Pancreas (tissue), 10 donors: ENCODE measurements at places on chromosomes 3 and 15.

GRCh38 chr3:123229145-123229544 lies 27.4 kb downstream of the SEC22A start:
- DNase-seq = no peak

GRCh38 chr3:149934524-149934923 lies 36.2 kb downstream of the PFN2 start:
- DNase-seq = no peak

GRCh38 chr3:140704733-140705132 lies 26.9 kb downstream of the TRIM42 start:
- no peak for DNase-seq

GRCh38 chr15:81146006-81146405 lies 11.9 kb downstream of the CFAP161 start:
- no peak for DNase-seq

DNA sequence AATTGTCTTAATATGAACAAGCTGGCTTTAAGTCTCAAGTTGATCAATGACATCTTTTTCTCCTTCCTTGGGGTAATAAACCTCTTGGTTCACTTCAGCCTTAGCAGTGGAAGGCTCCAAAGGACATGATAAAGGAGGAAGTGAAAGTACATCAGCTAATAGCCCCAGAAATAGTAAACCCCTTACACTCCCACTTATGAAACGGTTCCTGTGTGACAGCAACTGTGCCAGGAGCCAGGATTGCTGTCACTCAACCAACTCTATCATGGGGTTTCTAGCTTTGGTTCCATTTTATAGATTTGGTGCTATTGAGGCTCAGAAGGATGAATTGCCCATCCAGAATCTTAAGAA lies 216.7 kb downstream of the ABHD5 start:
- DNase-seq = no peak
